ENCODE measurements at places on chromosomes 3 and 15. TPM values are rescaled to one million over a fixed set of nuclear protein-coding genes. Genes with fewer than 3 reads are reported as not detected.

GRCh38 chr3:171346019-171346418, 114.2 kb downstream of the TNIK start:
- H3K4me1 ChIP-seq: no peaks in the 10 kb centered on the region
- no peaks in the 10 kb centered on the region for H3K36me3 ChIP-seq
- no peak overlapping the region for H3K4me3 ChIP-seq
- no peak for DNase-seq
- no peaks in the 10 kb centered on the region for H3K27me3 ChIP-seq
- no peak overlapping the region for H3K27ac ChIP-seq

DNA sequence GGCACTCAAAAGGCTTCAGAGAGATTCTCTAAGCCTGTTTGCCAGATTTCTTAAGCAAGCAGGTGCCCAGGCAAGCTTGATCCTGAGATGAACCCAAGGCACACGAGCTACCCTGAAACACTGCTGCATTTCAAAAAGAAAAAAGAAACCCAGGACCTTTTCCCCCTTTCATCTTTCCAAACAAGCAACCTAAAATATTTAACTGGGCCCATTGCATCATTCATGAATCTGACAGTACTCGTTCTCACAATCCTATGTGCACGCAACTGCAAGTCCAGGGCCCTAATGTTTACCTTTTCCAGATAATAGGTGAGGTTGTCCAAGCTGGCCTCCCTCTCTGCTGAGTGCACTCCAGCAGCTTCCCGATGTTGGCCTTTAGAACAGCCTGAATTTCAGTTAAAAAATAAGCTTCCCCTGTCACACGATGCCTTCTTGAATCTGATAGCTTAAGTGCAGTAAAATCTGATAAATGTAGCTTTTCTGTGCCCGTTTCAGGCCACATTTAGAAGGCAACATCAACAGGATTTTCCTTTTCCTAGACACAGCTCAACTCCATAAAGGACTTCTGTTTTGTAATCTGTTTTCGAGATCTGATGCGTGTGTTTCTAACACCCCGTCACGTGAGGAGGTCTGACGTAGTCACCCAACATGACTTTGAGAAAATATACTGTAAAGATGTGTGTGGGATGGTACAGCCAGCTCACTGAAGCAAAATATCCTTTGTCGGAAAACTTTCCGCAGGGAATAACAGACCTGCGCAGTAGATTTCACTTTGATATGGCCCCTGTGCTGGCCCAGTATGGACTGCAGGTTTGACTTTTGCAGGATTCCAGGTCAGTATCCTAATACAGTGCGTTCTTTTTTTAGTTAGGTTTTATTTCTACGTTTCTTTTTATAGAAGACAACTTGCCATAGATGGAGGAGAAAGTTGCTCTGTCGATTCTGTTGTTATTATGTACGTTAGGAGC, 55.1 kb upstream of the RASA2 start:
- DNase-seq: no peak
- no peak overlapping the region for H3K4me3 ChIP-seq
- H3K27me3 ChIP-seq: no peaks in the 10 kb centered on the region
- H3K36me3 ChIP-seq: peaks cover 28% of the 10 kb centered on the region
- H3K27ac ChIP-seq: no peak overlapping the region

The SLC4A7 gene
- total RNA-seq: 76.9 TPM

The GOLGA6D gene
- total RNA-seq: not detected

The MST1R gene
- total RNA-seq: not detected

- peaks cover 13% of the 10 kb centered on the region for H3K4me1 ChIP-seq
- H3K36me3 ChIP-seq: peaks cover 20% of the 10 kb centered on the region
- no peak overlapping the region for H3K4me3 ChIP-seq
- no peaks in the 10 kb centered on the region for H3K27me3 ChIP-seq
- H3K27ac ChIP-seq: no peak overlapping the region
Observed at GRCh38 chr3:120488296-120488695, 37.5 kb upstream of the FSTL1 start.

DNA sequence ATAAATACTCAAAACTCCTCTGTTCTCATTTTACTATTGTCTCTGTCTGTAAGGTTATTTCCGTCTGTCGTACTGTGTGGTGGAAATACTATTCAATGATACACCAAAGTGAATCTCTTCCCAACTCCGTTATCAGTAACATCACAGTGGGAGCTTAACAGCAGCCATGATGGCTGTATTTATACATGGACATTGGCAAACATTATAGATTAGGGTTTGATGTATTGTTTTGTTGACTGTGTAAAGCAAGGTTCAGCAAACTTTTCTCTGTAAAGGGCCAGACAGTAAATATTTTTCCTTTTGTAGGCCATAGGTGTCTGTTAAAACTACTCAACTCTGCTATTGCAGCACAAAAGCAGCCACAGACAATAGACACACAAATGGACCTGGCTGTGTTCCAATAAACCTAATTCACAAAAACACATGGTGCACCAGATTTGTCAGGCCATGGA, 23.2 kb downstream of the LIPC start:
- peaks cover 35% of the 10 kb centered on the region for H3K4me1 ChIP-seq
- no peaks in the 10 kb centered on the region for H3K36me3 ChIP-seq
- H3K4me3 ChIP-seq: no peak overlapping the region
- no peaks in the 10 kb centered on the region for H3K27me3 ChIP-seq
- DNase-seq: no peak

GRCh38 chr15:67564021-67564967, 21.8 kb downstream of the MAP2K5 start:
- no peak overlapping the region for H3K27ac ChIP-seq
- H3K4me3 ChIP-seq: no peak overlapping the region

DNA sequence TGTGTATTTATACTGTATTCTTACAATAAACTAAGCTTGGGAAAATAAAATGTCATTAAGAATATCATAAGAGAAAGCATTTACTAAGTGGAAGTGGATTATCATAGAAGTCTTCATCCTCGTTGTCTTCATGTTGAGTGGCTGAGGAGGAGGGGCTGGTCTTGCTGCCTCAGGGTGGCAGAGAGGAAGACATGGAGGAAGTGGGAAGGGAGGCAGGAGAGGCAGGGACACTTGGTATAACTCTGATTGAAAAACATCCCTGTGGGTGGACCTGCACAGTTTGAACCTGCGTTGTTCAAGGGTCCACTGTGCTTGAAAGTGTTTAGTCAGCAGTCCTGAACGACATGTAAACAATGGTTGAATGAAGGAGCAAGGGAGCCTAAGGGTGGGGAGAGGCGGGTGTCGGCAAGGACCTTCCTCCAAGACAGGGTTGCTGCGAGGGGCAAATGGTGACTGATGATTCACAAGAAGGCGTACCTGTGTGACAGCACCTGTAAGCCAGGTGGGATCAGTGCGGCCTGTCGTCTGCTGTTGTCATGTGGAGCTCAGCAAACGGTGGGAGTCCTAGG, 103.8 kb upstream of the KLF13 start:
- no peak overlapping the region for H3K4me3 ChIP-seq
- H3K4me1 ChIP-seq: peaks cover 24% of the 10 kb centered on the region
- H3K27me3 ChIP-seq: no peaks in the 10 kb centered on the region
- H3K36me3 ChIP-seq: no peaks in the 10 kb centered on the region

DNA sequence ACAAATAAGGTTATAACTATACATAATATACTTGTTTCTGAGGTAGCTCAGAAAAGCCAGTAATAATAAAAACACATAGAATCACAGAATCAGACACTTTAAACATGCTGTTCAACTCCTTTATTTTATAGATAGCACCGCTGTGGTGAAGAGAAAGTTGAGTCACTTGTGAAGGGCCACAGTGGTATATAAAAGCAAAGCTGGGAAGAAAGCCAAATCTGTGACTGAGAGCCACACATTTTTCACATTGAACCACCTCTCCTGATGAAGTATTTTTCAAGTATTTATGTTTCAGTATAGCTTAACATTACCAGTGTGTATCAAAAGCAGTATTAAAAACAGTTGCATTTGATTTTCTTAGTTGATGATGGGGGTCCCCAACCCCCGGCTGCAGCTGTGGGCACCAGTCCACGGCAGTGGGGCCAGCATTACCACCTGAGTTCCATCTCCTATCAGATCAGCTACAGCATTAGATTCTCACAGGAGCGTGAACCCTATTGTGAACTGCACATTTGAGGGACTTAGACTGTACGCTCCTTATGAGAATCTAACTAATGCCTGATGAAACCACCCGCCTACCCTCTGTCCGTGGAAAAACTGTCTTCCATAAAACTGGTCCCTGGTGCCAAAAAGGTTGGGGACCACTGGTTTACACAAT, 46.2 kb downstream of the TBL1XR1 start:
- H3K4me3 ChIP-seq: no peak overlapping the region
- peak; percentile 55 for DNase-seq
- no peaks in the 10 kb centered on the region for H3K27me3 ChIP-seq
- no peak overlapping the region for H3K27ac ChIP-seq

The ROPN1 gene
- total RNA-seq: not detected

The ITIH4 gene
- not detected for total RNA-seq

The DENND4A gene
- total RNA-seq: 8.9 TPM

DNA sequence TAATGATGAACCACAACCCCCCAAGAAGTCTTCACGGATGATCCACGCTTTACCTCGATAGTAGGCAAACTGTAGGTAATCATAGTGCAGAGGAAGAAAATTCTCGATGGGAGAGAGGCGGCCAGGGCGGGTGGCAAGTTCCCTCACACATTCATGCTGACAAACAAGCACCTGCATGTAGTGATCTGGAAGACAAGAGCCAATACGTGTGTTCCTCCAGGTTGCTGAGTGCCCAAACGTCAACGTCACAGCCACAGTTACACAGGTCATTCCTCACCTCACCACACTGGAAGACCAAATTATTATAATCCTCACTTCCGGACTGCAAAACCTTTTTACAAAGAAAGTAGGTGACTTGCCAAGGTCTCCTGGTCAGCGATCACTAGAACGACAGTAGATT, 131.8 kb downstream of the P3H2 start:
- peaks cover 7% of the 10 kb centered on the region for H3K4me1 ChIP-seq
- H3K27ac ChIP-seq: no peak overlapping the region
- DNase-seq: no peak
- no peak overlapping the region for H3K4me3 ChIP-seq

DNA sequence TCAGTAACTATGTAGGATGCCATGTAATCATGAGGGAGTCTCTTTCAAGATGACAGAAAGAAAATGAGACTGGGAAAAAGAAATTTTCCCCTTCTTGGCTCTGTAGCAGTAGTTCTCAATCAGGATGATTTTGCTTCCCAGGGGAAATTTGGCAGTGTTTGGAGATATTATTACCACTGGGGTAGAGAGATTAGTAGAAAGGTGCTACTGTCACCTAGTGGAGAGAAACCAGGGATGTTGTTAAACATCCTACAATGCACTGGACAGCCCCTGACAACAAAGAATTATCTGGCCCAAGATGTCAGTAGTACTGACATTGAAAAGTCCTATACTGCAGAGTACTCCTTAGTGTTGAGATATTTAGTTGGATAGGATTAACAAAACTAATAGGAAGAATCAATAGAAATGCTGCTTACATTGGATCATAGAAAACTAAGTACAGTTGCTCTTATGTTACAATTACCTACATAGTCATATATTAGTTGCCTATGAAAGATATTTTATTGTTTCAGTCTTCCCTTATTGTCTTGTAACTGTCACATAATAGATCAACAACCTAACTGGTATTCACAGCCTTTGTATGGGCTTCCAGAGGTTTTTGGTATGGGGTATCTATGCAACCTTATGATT, 433.3 kb downstream of the RAP2B start:
- H3K4me1 ChIP-seq: peaks cover 5% of the 10 kb centered on the region
- H3K27ac ChIP-seq: no peak overlapping the region
- no peak overlapping the region for H3K4me3 ChIP-seq
- DNase-seq: peak; percentile 7

- H3K4me1 ChIP-seq: peaks cover 3% of the 10 kb centered on the region
- H3K4me3 ChIP-seq: no peak overlapping the region
- H3K27ac ChIP-seq: no peak overlapping the region
- peaks cover 46% of the 10 kb centered on the region for H3K36me3 ChIP-seq
- H3K27me3 ChIP-seq: no peaks in the 10 kb centered on the region
- no peak for DNase-seq
Observed at GRCh38 chr15:41443275-41443674, 26.4 kb downstream of the RTF1 start.

DNA sequence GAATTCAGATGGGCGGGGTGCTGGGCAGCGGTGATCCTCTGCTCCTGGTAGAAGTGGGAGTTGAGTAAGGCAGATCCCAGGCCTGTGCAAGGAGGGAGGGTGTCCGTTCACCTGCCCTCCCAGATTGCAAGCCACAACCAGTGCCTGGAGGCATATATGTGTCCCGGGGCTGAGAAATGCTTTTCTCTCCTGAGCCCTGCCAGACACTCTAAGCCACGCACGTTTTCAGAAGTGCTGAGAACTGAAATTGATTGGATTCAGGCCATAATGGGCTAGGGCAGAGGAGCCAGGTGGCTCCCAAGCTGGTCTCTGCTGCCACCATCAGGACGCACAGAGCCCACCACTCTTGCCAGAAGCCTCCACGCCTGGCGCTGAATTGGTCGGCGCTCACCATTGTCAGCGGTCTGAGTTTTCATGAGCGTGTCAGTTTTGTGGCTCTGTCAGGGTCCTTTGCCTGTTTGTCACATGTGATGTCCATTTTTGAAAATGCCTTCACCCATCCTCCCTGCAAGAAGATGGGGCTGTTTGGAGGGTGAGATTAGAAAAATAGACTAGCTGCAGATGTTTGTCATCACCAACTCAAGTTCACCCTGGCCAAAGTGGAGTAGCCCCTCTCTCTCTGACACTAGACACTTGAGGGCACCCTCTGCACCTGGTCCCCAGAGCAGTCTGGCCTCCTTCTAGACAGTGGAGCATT, 15.4 kb upstream of the BFSP2 start:
- no peak overlapping the region for H3K27ac ChIP-seq
- no peaks in the 10 kb centered on the region for H3K4me1 ChIP-seq
- peaks cover 8% of the 10 kb centered on the region for H3K36me3 ChIP-seq
- H3K4me3 ChIP-seq: no peak overlapping the region
- H3K27me3 ChIP-seq: no peaks in the 10 kb centered on the region

GRCh38 chr3:161406594-161407555, 35.6 kb upstream of the SPTSSB start:
- no peak for DNase-seq
- no peak overlapping the region for H3K4me3 ChIP-seq
- no peaks in the 10 kb centered on the region for H3K27me3 ChIP-seq
- H3K27ac ChIP-seq: no peak overlapping the region
- peaks cover 5% of the 10 kb centered on the region for H3K4me1 ChIP-seq

- DNase-seq: peak; percentile 97
- peak overlapping the region; percentile 87 for H3K27ac ChIP-seq
- no peaks in the 10 kb centered on the region for H3K36me3 ChIP-seq
- no peak overlapping the region for H3K4me3 ChIP-seq
- no peaks in the 10 kb centered on the region for H3K27me3 ChIP-seq
Observed at GRCh38 chr15:63107895-63108546, 13.6 kb upstream of the LACTB start.

GRCh38 chr3:64684715-64685261, 3.0 kb downstream of the ADAMTS9 start:
- H3K4me1 ChIP-seq: peaks cover 10% of the 10 kb centered on the region
- peak overlapping the region; percentile 55 for H3K27ac ChIP-seq
- DNase-seq: peak; percentile 42
- H3K36me3 ChIP-seq: peaks cover 3% of the 10 kb centered on the region

The PCSK6 gene
- 0.44 TPM for total RNA-seq

The TGM4 gene
- 0.05 TPM for total RNA-seq

- no peak overlapping the region for H3K27ac ChIP-seq
- H3K4me1 ChIP-seq: no peaks in the 10 kb centered on the region
- no peaks in the 10 kb centered on the region for H3K27me3 ChIP-seq
- no peaks in the 10 kb centered on the region for H3K36me3 ChIP-seq
- no peak overlapping the region for H3K4me3 ChIP-seq
- DNase-seq: no peak
Observed at GRCh38 chr3:126158016-126158911, 22.1 kb downstream of the ALDH1L1 start.

The HTR3E gene
- not detected for total RNA-seq

All from SJSA1 (cell line).